ENCODE measurements at places on chromosomes 16 and 17.
A peak's percentile ranks its signal among the peaks of the same experiment; 100 is the strongest.

GRCh38 chr16:19458722-19459379 is 41.2 kb downstream of the TMC5 start:
- no peak for DNase-seq

GRCh38 chr16:77938913-77939312 is 83.4 kb upstream of the CLEC3A start:
- DNase-seq: no peak

GRCh38 chr16:15141586-15141985 is 47.5 kb upstream of the RRN3 start:
- no peak for DNase-seq

DNA sequence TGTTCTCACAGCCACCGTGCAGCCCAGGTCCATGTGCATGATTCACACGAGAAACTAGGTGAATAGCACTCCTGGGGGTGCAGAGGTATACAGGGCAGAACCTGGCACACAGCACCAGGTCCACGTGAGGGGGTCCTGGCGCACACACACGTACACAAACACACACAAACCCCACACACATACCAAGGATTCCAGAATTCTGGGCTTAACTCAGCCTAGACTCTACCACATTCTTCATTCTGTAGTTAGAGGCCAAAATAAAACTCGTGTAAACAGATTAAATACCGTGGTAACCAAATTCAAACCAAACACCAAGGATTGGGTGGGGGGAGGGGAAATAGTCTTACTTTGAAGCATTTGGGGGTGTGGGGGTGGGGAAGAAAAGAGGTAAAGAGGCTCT is 58.5 kb downstream of the XYLT1 start:
- DNase-seq: peak; percentile 25

DNA sequence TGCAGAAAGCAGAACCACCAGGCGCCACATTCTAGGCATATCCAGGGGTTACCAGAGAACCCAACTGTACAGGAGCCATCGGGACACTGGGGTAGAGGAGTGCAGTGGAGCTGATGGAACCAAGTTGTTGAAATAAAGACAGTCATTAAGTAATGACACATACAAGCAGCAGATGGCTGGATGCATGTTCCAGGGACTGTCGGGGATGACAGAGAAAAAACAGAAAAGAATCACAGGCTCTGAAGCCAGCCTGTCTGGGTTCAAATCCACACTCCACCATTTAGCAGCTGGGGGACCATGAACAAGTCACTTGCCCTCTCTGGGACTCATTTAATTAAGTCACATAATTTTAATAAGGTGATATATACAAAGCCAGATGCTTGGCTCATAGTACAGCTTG is 117.1 kb downstream of the ZNF423 start:
- no peak for DNase-seq

- no peak for DNase-seq
These were observed 32.7 kb downstream of the ADAMTS18 start for GRCh38 chr16:77402118-77402517.

DNA sequence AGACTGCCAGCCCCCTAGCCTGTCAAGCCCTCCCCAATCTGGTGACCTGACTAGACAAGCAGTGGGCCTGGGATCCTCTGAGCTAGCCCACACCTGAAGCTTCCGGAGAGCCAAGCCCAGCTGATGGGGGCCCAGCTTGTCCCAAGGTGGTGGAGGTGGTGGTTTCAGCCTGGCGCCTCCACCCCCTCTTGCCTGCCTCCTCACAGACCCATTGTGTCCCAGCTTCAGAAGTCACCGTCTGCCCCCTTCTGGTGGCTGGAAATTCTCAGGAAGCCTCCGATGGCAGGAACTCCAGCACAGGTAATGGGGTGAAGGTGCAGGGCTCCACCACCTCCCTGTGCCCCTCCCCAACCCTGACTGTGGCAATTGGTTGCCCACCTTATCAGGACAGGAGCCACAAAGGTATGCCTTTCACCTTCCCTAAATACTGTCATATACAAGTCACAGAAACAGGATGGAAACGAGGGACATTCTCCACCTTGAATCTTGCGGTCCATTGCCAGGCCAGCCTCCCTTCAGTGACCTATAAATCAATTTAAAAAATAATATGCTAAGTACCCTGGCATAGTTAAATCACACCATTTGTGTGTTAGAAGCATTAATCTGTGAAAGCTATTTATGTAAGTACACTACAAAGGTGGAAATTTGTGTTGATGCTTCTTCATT is 66.0 kb upstream of the ZNF423 start:
- peak; percentile 10 for DNase-seq

DNA sequence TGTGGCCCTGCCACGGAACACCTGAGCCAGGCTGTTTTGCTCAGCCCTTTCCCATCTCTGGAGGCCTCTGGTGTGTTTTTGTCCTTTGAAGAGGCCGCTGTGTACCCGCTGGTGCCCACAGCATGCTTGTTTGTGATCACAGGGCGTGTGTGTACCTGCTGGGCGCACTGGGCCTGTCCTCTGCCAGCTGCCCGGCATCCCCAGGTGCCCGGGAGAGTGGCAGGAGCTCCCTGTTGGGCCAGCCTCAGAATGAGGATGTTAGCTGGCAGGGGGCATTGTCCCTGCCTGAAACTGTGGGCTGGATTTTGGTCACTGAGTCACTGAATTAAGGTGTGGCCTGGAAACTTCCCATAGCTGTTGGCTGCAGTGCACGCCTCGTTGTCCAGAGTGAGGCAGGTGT is 31.1 kb downstream of the BAIAP2 start:
- DNase-seq: no peak

- DNase-seq: no peak
These were observed 2.4 kb downstream of the MBTD1 start for GRCh38 chr17:51257150-51258081.

DNA sequence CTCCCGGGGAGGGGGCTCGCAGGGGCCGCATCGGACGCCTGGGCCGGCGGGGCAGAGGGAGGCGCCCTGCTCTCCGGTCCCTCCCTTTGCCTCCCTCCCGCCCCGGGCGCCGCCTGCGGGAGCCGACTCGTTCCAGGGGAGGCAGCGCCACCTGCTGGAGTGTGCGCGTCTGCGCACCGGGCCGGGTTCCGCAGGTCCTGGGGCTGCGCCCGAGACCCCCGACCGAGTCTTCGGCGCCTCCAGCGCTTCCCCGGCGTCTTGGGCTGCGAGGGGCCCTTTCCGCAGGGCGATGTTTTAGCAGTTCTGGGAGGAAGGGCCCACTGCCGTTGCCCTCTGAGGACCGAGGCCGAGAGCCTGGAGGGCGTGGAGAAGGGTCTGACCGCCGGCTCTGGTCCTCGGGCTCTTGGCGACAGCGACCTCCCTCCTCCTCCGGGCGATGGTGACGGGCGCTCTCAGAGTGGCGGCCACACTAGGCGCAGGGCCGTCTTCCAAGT is 106.3 kb downstream of the SEC14L1 start:
- DNase-seq: peak; percentile 79

DNA sequence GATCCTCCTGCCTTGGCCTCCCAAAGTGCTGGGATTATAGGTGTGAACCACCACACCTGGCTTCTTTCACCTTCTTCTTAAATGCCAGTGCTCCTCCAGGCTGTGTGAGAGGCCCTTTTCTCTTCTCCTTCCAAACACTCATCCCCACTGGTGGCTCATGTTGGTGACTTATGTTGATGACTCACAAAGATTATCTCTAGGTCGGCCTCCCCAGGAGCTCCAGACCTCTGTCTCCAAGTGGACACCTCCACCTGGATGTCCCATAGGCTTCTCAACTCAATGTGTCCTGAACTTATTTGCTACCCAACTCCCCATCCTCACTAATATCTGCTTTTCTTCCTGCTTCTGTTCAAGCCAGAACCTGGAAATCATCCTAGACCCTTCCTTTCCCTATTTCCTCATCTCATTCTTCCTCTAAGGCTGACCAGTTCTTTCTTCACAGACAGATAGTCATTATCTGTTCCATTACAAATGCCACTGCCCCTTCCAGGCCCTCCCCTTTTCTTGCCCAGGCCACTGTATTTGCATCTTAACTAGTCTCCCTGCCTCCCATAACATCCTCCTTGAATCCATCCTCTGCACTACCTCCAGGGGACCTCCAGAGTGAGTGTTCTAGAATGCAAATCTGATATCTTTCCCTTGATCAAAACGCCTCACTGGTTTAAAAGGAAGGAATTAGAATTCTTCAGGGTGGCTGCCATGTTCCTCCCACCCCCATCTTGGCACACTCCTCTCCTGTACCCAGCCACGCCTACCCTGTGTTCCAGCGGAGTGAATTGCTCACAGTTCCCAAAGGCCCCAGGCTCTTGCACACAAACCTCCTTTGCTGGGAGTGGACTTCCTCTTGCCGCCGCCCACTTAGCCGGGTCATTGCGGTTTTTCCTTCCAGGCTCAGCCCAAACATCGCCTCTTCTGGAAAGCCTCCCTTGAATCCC is 34.8 kb upstream of the FBXO47 start:
- no peak for DNase-seq

GRCh38 chr17:45087504-45087975 is 26.4 kb downstream of the NMT1 start:
- DNase-seq: no peak

DNA sequence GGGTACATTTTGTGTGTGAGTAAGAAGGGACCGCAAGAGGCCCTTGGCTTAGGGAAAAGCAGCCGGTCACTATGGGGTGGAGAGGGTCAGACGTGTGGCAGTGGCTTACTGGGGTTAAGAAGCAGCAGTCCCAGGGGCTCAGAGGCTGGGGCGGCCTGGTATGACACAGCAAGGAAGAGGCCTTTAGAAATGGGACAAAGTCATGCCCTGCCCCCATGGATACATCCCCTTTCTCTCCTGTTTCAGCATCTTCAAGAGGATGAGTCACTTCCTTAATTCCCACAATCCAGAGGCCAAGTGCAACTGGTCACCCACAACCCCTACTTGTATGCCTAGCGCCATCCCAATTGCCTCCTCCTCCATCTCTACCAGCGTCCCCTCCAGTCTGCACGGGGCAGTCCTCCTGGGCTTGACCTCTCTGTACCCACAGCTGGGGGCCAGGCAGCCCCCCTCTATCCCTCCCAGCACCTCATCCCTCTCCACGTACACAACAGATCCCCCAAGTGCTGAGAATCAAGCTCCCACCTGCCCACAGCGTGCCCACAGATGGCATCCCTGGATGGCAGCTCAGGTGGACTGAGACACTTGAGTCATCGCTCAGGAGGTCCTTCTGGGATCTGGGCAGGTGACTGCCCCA is 6.9 kb upstream of the EFTUD2 start:
- no peak for DNase-seq

GRCh38 chr17:83199500-83200201 is 120.2 kb downstream of the METRNL start:
- peak; percentile 87 for DNase-seq

DNA sequence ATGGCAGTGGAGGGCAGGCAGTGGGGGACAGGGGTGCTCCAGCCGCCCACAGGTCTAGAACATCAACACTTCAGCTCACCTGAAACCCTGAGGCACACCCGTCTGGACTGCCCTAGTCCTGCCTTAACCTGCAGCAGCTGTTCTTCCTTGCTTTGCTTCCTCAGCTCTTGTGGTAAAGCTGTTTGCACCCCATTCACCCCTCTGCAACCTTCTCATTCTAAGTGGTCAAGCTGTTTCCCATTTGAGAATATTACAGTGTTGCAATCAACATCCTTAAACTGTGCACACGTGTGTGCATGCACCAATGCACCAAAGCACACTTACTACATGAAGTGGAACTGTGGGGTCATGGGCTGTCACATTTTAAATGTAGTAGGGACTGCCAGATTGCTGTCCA is 32.4 kb downstream of the SCNN1B start:
- no peak for DNase-seq

- no peak for DNase-seq
These were observed 534.1 kb downstream of the WWOX start for GRCh38 chr16:78633551-78633950.

GRCh38 chr16:88570691-88571092 is 489 bp downstream of the ZC3H18 start:
- DNase-seq: peak; percentile 43

DNA sequence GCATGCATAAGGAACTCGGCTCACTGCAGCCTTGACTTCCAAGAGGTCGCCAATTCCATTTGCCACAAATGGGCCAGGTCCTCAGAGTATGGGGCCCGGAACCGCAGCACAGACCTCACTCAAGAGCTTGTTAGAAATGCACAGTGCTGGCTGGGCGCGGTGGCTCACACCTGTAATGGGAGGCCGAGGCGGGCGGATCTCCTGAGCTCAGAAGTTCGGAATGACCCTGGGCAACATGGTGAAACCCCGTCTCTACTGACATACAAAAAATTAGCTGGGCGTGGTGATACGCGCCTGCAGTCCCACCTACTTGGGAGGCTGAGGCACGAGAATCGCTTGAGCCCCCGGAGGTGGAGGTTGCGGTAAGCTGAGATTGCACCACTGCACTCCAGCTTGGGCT is 19.6 kb upstream of the N4BP1 start:
- no peak for DNase-seq

- DNase-seq: no peak
These were observed 1.9 kb upstream of the SNN start for GRCh38 chr16:11666103-11667055.

GRCh38 chr17:20291853-20292252 is 175.5 kb downstream of the LGALS9B start:
- DNase-seq: no peak

DNA sequence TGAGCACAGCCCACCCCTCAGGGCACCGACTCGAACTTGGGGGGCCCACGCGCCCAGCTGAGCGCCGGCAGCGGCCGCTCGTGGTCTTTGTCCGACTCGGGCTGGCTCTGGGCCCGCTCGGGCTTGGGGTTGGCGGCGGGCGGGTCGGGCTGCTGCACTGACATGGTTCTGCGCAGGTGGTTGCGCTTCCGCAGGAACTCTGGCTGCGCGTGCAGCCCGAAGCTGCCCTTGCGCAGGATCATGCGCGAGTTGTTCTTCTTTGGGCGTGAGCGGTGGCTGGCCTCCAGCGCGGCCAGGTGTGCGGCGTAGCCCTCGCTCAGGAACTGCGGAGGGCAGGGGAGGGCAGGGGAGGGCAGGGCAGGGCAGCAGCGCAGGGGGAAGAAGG is 11.1 kb downstream of the PIMREG start:
- DNase-seq: peak; percentile 81

DNA sequence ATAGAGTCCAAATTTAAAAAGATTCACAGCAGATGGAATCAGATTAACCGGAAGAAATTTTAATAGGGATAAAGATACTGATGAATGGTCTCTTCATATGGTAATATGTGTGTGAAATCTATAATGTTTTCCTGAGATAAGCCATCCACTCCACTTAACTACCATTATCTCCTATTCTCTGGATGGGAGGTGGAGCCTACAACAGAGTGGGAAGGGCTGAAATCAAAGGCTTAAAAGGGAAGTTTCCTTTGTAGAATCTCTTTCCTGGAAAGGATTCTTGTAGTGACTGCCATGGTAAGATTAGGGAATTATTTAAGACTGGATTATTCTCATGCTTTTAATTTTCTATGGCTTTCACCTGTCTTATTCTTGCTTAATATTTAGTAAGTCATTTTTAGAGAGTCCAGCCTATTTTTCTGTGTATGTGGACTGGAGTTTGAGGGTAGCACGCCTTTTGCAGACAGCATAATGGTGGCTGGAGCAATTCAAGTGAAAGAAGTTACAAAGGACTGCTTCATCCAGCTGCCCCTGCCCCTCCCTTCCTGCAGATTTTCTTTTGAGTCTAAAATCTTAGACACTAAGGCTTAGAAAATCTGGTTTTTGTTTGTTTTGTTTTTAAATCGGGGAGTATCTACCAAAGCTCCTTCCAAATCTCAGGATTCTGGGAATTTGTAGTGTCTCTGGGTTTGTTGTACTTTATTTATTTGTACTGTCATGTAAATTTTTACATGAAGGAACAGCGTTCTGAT is 26.5 kb downstream of the KAT7 start:
- no peak for DNase-seq
